Iris pigment epithelial cell (primary cell): ENCODE measurements at places on chromosomes 4 and X.

- DNase-seq, result no peak
Observed at GRCh38 chr4:176321589-176321988, 1.8 kb downstream of the SPCS3 start.

DNA sequence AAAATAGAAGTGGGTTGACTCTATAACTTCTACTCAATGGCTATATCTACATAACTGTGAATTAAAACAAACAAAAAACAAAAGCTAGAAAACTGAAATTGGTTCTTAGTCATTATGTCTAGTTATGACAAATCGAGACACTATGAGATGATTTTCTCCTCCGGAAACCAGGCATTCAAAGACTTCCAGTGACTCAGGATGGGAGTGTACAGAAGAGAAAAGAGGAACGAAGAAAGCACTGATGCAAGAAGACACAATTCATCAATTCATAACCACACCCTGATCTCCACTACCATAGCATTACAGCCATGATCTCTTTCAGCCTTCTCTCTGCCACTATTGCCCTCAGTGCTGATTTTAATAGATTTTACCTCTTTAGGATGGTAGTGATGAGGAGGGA, 253.6 kb downstream of the CBLL2 start:
- peak; percentile 75 for DNase-seq

DNA sequence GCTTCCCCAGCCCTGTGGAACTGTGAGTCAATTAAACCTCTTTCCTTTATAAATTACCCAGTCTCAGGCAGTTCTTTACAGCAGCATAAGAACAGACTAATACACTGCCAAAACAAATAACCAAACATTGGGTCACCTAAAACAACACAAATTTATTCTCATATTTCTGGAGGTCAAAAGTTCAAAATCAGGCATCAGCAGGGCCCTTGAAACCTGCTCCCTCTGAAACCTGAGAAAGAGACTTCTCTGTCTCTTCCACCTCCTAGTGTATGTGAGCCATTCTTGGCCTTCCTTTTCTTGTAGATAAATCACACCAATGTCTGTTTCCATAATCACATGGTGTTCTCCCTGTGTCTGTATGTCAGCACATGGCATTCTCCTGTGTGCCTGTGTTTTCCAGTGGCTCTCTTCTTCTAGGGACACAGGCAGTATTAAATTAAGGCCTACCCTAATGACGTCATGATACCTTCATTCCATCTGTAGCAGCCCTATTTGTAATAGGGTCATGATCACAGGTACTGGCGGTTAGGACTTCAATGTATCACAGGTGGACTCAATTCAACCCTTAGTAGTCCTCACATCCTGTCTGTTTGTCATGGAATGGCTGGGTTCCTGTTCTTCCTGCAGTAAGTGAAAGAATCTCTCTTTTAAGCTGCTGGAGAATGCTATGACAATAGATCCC, 147.3 kb upstream of the CLNK start:
- no peak for DNase-seq

GRCh38 chrX:124228849-124229248, 103.6 kb upstream of the TEX13D start:
- DNase-seq, result no peak

- DNase-seq, result peak; percentile 59
Observed at GRCh38 chrX:48498374-48498809, 10.4 kb upstream of the PORCN start.

- DNase-seq, result no peak
Observed at GRCh38 chr4:31918891-31919290, 1198.7 kb downstream of the PCDH7 start.

DNA sequence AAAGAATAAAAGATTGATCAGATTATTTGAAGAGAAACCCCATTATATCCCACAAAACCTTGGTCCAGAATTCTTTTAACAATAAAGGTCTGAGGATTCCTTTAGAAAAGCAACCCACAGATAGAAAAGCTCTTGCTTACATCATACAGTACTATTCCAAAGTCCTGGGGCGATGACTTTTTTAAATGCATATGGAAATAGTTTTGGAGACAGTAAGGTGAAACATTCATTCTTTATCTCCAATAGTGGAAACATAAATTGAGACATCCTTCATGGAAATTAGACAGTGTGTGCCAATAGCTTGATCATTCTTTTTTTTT, 85.7 kb upstream of the UCP1 start:
- peak; percentile 21 for DNase-seq

- DNase-seq, result peak; percentile 36
Observed at GRCh38 chrX:29435396-29435795, 780.0 kb upstream of the MAGEB2 start.

GRCh38 chrX:130728208-130728607, 174.8 kb downstream of the ENOX2 start:
- DNase-seq, result peak; percentile 35

DNA sequence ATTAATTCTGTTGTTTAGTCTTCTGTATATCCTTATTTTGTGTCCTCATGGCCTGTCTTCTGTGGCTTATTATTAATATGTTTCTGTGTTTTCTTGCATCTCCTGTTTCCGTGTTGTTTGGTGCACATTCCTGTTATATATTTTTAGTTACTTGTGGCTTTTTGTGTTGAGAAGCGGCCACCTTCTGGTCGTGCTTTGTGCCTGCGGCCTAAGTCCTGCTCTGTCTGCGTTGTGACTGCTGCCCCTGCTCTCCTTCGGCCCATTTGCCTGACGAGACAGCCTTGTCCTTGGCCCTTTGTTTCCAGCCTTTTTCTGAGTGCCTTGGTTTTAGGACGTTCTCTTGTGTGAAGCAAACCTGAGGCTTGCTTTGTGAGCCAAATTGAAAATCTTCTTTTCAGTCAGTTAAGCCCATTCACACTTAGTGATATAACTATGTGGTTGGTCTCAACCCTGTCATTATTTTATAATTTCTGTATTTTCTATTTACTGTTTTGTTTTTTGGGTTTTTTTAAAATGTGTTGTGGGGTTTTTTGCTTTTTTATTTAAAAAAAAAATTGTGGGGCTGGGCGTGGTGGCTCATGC, 43.8 kb downstream of the TNIP2 start:
- DNase-seq, result peak; percentile 22

DNA sequence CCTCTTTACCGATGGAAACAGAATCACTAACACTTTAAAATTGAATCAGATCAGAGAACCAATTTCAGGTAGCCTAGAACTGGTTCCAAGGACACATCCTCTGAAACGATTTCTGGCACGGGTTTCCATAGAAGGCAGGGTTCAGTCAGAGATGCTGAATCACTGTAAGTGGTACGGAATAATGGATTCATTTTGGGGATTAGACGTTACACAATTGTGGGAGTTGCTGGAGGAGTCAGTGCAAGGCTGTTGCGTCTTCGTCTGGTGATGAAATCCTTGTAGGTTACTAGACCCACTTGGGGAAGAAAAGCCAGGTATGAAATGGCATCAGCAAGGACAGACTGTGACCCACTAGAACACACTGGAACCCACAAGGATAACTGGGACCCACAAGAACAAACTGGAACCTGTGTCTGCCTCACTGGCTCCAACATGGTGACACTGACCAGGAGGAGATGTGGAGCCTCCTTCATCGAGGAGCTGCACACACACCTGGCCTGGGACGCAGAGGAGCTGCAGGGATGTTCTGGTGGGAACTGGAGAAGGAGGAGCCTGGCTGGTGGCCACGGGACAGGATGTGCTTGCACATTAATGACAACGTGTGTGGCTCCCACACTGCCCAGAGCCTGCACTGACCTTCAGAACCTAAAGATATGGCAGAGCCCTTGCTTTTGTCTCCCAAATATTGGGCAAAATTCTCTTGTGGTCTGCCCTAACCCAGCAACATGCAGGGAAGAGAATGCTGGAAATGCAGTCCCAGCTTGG, 105.1 kb downstream of the TRAPPC11 start:
- DNase-seq, result no peak

- no peak for DNase-seq
Observed at GRCh38 chr4:143369552-143369951, 32.9 kb downstream of the GAB1 start.

- DNase-seq, result no peak
Observed at GRCh38 chr4:66694739-66695138, 850.6 kb downstream of the CENPC start.

GRCh38 chr4:78864405-78865024, 74.7 kb downstream of the PAQR3 start:
- DNase-seq, result peak; percentile 81

DNA sequence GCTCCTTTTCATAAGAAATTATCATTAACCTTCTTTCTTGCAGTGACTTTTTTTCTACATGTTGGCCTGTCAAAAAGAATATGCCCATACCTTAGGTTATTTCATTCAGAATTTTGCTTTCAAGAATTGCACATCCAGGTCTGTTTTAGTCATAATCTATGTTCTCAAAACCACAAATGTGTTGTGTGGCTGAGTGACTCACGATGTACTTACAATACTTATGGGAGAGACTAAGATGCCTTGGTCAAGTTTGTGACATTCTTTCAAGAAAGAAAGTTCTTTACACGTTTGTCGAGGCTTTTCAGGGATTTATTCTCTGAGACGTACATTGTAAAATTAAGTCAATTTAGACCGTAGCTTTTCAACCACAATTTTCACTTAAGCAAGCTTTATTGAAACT, 396.7 kb downstream of the FSTL5 start:
- peak; percentile 94 for DNase-seq

- peak; percentile 92 for DNase-seq
Observed at GRCh38 chrX:45769761-45770582, 569.3 kb upstream of the DIPK2B start.

GRCh38 chrX:7149411-7149810, 1.5 kb upstream of the PUDP start:
- DNase-seq, result no peak

GRCh38 chrX:123175366-123176122, 8.5 kb upstream of the GRIA3 start:
- no peak for DNase-seq

DNA sequence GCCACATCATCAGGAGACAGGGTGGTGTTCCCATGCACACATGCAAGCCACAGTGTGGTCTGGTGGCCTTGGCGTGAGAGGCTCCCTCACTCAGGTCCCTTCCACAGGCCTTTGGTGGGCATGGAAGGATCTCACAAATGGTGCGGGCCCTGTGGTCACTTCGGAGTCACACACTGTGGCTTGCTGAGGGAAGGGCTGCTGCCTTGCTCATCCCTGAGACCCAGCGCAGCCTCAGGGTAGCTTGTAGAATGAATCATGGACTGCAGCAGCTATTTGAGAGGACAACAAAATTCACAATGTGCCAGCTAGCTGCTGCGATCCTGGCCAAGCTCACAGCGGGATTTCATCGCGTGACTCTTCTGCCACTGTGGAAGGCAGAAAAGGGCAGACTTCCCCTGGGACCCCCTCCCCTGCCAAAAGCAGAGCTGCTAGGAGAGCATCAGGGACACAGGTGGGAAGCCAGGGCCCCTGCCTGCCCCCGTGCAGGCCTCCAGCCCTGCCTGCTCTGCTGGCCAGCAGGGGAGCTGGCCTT, 106.4 kb downstream of the ABLIM2 start:
- no peak for DNase-seq

- no peak for DNase-seq
Observed at GRCh38 chrX:56557376-56557929, 6.0 kb upstream of the UBQLN2 start.

DNA sequence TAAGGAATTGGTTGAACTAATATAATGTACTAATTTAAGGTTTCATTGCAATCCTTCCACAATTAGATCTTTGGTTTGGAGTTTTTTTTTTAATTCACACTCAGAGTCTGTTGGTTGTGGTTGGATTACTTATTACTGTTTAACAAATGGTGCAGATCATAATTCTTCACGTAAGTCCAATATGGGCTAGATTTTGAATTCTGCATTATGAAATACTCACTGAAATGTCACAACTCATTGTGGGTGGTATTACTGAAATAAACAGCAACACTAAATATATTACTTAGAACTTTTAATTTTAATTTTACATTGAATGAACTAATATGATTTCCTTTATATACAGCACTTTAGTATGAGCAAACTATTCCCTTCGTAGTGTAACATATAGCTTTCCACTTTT, 94.2 kb upstream of the MYOZ2 start:
- no peak for DNase-seq

DNA sequence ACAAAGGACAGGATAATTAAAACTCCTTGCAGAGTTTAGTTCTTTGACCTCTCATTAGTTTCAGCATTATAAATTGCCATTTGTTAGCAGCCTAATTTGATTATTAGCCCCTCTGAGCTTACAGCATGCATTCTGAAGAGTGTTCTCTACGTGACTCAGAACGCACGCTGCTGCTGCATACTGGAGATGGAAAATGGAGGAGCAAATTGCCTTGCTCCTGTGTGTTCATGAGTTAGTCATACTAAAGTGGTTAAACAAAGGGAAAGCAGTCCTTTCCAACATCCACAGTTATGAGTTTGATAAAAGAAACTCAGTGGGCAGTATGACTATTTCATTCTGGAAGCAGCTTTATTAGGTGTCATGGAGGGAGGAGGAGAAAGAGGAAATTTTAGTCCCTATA, 922.5 kb downstream of the RPA4 start:
- peak; percentile 6 for DNase-seq

GRCh38 chr4:187544461-187545053, 451.0 kb upstream of the ZFP42 start:
- no peak for DNase-seq

- DNase-seq, result no peak
Observed at GRCh38 chrX:378443-378842, 8.3 kb downstream of the PPP2R3B start.

DNA sequence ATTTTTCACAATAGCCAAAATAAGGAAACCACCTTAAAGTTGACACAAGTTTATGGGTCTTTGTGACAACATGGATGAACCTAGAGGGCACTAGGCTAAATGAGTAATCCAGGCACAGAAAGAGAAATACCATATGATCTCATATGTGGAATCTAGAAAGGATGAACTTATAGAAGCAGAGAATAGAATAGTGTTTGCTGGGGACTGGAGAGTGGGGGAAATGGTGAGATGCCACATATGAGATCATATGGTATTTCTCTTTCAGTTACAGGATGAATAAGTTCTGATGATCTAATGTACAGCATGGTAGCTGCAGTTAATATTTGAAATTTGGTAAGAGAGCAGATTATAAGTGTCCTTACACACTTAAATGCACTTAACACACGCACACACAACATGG, 35.9 kb downstream of the F8A2 start:
- DNase-seq, result no peak

DNA sequence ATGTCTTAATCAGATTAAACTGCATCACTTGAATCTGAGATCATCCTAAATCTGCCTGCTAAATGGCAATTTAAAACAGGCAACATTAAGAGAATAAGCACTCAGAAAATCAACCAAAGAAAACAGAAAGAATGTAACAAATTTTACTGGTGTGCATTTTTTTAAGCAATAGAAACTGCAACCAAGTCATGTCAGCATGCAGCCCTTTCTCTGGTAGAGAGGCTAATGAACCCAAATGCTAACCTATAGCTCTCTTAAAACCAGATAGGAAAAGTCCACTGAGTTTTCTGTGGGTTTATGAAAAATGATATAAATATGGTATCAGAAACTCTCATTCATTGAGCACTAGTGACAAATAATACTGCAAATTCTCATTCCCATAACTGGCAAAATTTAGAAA, 35.6 kb downstream of the COL25A1 start:
- DNase-seq, result no peak

GRCh38 chr4:5982156-5982973, 35.9 kb downstream of the C4orf50 start:
- no peak for DNase-seq

GRCh38 chr4:27008679-27009078, 148.0 kb downstream of the STIM2 start:
- DNase-seq, result no peak

- no peak for DNase-seq
Observed at GRCh38 chr4:111954550-111954949, 190.7 kb upstream of the FAM241A start.
